ENCODE measurements at places on chromosomes 4 and X. TPM values are rescaled to one million over a fixed set of nuclear protein-coding genes. Genes with fewer than 3 reads are reported as not detected.

Gene MAGEA6
- 11.3 TPM for polyA plus RNA-seq

DNA sequence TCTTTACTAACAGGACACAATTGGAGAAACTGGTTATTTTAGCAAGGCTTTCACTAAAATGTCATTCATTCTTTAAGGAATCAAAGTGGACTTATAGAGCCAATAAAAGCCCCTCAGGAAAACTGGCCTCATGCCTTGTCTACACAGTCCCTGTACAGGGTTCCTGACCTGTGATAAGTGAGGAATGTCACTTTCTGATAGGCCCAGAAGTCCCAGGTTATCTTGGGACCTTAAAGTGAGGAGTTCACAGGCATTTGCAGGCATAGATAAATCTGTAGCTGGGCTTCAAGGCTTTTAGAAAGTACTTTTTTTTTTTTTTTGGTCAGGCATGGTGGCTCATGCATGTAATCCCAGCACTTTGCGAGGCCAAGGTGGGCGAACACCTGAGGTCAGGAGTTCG, 19.4 kb upstream of the STPG2 start:
- no peak for DNase-seq

DNA sequence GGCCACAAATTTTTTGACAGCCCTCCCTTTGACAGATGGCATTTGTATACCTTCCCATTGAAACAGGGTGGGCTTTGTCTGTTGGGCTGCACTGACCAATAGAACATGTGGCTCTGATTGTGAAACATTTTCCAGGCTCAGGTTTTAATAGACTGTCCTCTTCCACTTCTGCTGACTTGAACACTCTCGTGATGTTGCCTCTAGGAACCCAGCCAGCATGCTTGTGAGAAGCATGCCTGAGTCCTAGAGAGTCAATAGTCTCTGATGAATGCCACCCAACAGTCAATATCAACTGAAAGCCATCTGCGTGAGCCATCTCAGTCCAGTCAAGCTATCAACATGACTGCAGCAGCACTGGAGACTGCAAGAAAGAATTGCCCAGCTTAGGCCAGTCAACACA, 290.0 kb downstream of the SLC7A11 start:
- no peak for DNase-seq

GRCh38 chr4:70855464-70855863, 15.8 kb upstream of the GRSF1 start:
- no peak for DNase-seq

DNA sequence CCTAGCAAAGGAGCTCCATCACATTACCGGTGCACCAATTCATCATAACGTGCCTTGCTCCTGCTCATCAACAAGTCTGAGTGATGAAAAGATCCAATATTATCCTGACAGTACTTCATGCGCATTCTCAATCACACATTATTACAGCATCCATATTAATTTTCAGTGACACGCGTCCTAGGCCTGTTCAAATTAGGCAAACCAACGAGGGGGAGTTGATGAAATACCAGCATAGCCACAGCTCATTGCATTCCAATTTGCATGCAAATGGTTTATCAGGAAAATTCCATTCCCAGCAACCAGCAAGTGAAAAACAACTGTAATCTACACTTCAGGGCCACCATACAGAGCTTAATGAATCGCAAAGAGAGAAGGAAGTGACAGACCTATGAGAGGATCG, 236.9 kb downstream of the DCLK2 start:
- no peak for DNase-seq

DNA sequence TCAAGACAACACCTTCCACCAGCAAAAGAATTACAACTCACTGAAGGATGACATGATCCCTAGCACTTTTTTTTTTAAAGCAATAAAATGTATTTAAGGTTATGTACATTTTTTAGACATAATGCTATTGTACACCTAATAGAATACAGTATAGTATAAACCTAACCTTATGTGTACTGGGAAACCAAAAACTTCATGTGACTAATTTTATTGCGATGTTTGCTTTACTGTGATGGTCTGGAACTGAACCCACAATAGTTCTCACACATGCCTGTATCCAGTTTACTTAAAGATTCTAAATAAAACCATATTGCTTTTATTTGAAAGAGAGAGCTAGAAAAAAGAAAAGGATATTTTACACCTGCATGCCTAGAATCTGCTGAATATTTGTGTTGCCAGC, 4.4 kb upstream of the STS start:
- no peak for DNase-seq

DNA sequence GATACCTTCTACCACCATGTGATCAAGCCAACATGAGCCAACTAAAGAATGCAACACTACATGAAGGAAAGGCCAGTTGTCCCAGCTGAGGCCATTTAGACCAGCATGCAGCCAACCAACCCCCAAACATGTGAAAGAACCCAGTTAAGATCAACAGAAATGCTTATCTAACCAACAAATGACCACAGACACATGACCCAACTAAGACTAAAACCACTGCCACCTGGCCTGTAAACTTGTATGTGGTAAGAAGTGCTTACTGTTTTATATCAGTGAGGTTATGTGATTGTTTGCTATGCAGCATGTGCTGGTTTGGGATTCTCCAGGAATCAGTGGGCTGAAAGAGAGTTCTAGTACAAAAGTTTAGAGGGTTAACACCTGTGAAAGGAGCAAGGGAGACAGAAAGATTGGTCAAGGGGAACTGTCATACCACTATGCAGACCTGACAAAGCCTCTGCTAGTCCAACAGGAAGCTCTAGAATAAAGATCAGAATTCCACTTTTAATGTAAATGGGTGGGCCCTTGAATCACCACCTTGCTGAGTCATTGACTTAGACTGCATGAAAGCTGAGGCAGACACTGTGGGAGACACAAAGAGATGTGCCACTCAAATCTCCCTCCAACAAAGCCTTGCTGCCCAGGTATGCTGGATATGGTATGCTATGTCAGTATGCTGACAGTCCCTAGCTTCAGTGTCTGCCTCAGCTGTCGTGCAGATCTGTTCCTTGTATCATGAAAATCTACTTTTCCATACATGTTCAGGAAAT, 6.1 kb upstream of the SH3D19 start:
- DNase-seq, result no peak
